Activated naive CD4-positive, alpha-beta T cell treated with anti-CD3 and anti-CD28 coated beads, Interleukin-2, amount 50 U/mL, for 72 hours (primary cell): ENCODE measurements at places on chromosomes 5 and 9. TPM values are rescaled to one million over a fixed set of nuclear protein-coding genes. Genes with fewer than 3 reads are reported as not detected.

LHX6 gene
- 0.10 TPM for total RNA-seq

SHOC1 gene
- total RNA-seq = 0.04 TPM

LCN15 gene
- total RNA-seq = not detected

DNA sequence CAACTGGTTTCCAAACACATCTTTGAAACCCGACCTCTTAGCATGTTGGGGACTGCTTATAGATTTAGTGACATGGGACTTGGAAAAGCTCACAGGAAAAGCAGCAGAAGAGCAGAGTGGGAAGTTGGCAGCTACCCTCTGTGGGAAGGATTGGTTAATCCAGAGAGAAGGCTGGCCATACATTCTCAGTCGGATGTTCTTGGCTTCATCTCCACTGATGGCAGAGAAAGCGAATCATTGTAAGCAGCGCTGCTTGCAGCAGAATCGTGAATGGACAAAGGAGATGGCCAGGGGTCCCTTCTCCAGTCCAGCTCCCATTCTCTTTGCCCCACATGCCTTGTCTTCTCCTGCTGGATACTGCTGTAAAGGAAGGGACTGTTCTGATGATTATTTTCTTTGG, 62.7 kb downstream of the MEGF10 start:
- DNase-seq = no peak

DNA sequence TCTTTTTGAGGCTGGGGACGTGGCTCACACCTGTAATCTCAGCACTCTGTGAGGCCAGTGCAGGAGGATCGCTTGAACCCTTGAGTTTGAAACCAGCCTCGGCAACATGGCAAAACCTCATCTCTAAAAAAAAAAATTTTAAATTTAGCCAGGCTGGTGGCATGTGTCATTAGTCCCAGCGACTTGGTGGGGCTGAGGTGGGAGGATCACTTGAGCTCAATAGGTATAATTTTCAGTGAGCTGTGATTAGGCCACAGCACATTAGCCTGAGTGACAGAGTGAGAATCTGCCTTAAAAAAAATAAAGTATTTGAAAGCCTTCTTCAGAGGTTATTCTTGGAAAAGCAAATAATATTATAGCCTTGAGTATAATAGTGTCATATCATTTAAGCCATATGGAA, 41.8 kb downstream of the NSD1 start:
- no peak for DNase-seq

DNA sequence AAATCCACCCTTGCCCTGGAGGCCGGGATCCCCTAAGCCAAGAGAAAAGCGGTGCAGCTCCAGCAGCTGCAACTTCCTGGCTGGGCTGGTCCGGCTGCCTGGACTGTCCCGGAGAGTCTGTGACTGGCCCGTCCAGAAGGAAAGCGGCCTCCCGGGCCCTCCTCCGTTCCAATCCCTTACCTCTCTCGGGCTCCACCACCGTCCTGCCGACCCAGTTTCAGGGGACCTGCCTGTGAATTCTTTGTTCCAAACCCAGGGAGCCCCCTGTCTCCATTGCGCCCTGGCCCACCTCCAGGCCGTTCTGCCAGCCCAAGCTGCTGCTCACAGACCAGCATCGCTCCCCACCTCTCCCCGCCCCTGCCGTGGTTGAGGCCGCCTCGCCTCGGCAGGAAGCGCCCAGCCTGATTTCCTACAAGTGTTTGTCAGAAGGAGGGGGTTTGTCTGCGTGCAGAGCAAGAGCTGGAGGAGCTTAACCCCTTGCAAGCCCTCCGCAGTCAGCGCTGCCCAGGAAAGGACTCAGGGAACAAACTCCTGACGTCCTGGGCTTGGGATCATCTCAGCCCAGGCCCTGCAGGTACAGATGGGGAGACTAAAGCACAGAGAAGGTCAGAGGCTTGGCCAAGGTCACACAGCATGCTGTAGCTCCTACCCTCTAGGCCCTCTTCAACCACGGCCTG, at the start of gene AKNA:
Gene AKNA, minus strand, starts transcription at position 303 of the 677 bp plus-strand sequence. CDS start 6,649 bp downstream, outside the sequence.
- peak; percentile 76 for DNase-seq

DNA sequence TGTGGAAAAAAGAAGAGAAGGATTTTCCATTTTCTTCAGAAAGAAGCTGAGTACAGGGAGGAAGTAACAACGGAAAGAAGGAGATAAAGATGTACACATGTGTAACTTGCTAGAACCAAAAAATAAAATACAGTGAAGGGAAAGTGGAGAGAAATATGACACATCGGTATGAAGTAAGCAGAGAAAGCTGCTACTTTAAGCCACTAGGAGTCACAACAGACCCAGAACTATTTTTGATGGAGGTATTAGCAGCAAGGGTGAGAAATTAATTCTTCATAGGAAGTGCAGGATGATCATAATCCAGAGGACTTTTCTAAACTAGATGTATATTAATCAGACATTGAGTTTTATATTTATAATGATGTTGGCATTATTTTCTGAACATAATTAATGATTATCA, 88.5 kb downstream of the FAM174A start:
- DNase-seq = no peak

GRCh38 chr9:107172979-107173347, 110.1 kb upstream of the RAD23B start:
- no peak for DNase-seq

DNA sequence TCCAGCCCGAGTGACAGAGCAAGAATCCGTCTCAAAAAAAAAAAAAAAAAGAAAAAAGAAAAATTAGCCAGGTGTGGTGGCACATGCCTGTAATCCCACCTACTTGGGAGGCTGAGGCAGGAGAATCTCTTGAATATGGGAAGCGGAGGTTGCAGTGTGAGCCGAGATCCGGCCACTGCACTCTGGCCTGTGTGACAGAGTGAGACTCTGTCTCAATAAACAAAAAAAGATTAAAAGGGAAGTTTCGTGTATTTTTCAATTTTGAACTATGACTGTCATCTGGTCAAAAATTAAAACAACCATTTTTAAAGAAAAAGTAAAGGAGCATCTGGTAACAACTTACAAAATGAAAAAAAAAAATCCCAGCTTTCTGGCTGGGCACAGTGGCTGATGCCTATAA, 36.3 kb upstream of the PLIN2 start:
- no peak for DNase-seq

DNA sequence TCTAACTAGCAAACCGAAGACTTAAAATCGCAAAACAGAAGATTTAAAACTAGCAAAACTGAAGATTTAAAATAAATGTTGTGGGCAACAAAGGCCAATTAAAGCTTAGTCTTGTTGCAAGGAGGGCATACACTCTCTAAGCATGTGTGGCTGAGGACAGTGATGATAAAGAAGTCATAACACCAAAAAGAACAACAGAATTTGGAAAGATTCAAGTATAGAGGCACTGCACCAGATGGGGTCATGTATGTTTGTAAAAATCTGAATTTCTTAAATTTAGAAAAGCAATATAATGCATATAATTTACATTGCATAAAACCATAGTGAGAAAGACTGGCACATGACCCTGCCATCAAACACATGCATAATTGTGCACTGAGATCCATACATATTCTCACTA, 743.8 kb downstream of the TAF11L14 start:
- DNase-seq = no peak

DNA sequence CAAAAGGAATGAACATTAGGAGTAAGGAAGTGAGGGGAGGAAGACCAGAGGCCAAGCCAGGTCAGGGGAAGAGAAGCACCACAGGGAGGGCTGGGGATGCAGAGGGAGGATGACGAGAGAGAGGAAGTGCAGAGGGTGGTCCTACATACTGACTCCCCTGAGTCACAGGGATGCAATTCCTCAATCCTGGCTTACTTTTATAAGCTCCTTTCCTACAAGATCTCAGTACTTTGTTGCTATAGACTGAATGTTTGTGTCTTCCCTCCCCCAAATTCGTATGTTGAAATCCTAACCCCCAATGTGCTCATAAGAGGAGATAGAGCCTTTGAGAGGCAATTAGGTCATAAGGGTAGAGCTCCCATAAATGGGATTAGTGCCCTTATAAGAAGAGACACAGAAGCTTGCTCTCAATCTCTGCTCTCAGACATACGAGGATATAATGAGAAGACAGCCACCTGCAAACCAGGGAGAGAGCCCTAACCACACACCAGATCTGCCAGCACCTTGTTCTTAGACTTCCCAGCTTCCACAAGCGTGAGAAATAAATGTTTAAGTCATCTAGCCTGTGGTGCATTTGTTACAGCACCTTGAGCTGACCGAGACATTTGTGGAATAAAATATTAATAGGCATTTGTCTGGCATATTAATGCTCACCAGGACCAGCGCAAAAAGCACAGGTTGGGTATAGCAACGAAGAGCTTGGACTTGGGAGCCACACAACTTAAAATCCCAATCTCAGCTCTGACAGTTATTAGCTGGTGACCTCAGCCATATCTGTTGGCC, 33.4 kb downstream of the GCNT4 start:
- DNase-seq = no peak

DNA sequence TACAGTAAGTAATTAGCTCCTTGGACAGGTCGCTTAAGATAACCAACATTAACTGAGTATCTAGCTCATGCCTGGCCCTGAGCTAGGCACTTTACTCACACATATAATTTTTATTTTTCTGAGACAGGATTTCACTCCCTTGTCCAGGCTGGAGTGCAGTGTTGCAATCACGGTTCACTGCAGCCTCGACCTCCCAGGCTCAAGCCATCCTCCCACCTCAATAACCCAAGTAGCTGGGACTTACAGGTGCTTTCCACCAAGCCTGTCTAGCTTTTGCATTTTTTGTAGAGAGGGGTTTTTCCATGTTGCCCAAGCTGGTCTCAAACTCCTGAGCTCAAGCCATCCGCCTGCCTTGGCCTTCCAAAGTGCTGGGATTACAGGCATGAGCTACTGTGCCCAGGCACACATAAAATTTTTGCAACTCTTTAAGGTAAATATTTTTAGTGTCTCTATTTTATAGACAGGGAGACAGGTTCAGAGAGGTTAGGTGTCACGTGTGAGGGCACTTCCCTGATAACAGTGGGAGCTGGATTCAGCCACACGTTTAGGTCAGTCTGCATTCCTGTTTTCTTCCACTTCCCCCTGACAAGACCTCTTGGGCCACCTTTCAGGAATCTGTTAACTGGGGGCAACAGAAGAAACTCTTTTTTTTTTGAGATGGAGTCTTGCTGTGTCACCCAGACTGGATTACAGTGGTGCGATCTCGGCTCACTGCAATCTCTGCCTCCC, 18.2 kb downstream of the HBEGF start:
- DNase-seq = no peak
